ENCODE measurements at places on chromosomes 7 and 10.

DNA sequence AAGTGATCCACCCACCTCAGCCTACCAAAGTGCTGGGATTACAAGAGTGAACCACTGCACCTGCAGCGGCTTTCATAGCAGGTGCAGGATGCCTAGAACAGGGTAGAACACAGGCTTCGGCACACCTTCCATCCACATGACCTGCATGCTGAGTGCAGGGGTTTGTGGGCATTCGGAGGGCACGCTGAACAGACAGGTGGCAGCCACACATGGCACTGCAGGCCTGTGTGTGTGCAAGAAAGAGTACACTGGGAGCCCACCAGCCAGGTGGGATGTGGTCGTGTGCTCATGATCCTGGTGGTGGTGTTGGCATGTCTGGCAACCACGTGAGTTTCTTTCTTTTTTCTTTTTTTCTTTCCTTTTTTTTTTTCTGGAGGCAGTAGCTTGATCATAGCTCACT, 38.4 kb downstream of the GRID2IP start:
- no peak for DNase-seq

- DNase-seq: no peak
Measured at GRCh38 chr10:116183733-116184511, 89.1 kb downstream of the GFRA1 start.

GRCh38 chr10:3516234-3516922, 268.6 kb downstream of the KLF6 start:
- no peak for DNase-seq

DNA sequence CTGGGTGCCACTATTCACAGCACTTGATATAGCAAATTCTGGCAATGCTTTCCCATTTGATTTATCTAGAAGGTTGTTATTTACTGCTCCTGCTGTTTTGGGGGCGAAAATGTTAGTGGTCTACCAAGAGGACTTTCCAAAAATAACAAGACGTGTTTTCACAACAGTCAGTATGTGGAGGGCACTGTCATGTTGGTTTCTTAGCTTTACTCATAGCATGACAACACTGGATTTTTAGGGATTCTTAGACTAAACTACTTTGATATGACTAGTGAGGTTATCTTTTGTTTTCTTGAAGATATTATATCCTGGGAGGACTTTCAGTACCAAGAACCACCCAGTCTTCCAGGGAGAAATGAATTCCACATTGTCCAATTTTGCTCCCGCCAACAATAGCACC, 49.4 kb downstream of the NUDCD3 start:
- DNase-seq: no peak

DNA sequence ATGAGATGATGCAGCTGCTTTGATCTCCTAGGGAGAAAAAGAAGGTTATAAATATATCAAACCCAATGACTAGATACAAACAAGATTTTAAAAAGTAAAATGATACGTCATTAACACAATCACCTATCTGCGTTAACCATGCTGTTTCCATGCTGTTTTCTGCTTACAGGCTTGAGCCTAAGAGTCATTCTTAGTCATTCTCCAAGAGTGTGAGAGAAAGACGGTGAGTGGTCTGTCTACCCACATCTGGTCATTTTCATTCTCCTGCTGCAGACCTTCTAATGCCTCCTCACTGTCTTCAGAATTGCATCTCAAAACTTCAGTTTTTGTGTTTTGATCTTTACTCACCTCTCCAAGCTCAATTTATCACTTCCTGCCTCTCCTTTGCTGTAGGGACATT, 98.0 kb upstream of the ELMO1 start:
- DNase-seq: no peak

GRCh38 chr7:2558629-2559282, at the start of gene IQCE:
TSS of gene IQCE (plus strand) at chr7:2558979. CDS start at chr7:2559182, 203 bp downstream.
- DNase-seq: peak; percentile 81

GRCh38 chr7:72152161-72153131, 259.7 kb downstream of the CALN1 start:
- no peak for DNase-seq

DNA sequence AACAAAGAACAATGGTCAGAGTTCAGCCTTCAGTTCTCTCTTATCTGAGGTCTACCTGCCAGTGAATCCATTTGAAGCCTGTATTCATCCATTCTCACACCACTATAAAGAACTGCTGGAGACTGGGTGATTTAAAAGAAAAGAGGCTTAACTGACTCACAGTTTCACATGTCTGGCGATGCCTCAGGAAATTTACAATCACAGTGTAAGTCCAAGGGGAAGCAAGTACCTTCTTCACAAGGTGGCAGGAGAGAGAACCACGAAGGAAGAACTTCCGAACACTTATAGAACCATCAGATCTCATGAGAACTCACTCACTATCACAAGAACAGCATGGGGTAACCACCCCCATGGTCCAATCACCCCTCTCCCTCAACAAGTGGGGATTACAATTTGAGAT, 33.0 kb upstream of the SLC25A13 start:
- DNase-seq: no peak

- DNase-seq: no peak
Measured at GRCh38 chr10:24360282-24361127, 151.6 kb downstream of the KIAA1217 start.

- no peak for DNase-seq
Measured at GRCh38 chr10:125882596-125882995, 1.5 kb upstream of the DHX32 start.

- DNase-seq: no peak
Measured at GRCh38 chr10:76647301-76647700, 990.3 kb downstream of the KCNMA1 start.

GRCh38 chr10:18293536-18294510, 153.6 kb downstream of the CACNB2 start:
- no peak for DNase-seq

DNA sequence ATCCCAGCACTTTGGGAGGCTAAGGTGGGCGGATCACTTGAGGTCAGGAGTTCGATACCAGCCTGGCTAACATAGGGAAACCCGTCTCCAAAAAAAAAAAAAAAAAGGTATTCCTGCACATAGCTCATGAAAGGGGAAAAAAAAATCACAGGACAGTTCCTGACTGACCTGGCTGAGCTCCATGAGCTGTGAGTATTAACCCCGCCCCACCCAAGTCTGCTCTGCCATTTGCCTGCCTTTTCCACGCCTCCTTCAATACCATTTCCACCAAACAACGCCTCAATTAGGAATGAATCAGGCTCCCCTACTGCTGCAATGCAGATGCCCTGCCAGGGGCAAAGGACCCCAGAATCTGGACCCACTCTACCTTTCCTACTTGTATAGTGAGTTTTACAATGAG, 55.0 kb downstream of the PDIA4 start:
- DNase-seq: no peak

GRCh38 chr7:28575241-28575643, 162.9 kb downstream of the CREB5 start:
- DNase-seq: no peak

GRCh38 chr10:104540181-104540580, 100.9 kb upstream of the SORCS3 start:
- DNase-seq: no peak

GRCh38 chr10:100183481-100183880, 2.3 kb downstream of the ERLIN1 start:
- no peak for DNase-seq

DNA sequence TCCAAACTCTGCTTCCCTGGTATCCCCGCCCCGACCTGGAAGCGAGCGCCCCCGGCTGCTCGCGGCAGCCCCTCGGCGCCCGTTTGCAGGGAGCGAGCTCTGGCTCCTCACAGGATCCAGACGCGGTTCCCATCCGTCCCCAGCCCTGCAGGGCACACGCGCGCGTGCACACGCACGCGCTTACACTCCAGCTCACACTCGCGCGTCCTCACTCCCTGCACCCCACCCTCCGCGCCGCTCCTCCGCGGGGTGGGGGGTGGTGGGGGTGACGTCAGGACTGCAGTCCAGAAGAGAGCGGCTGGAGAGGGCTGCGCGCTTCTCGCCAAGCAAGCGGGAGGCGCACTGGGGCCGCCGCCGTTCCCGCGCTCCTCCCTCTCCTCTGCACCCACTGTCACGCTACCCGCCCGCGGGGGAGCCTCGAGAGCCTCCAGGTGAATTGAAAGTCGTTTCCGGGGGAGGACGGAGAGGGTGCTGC, 255.6 kb downstream of the OTUD1 start:
- no peak for DNase-seq

DNA sequence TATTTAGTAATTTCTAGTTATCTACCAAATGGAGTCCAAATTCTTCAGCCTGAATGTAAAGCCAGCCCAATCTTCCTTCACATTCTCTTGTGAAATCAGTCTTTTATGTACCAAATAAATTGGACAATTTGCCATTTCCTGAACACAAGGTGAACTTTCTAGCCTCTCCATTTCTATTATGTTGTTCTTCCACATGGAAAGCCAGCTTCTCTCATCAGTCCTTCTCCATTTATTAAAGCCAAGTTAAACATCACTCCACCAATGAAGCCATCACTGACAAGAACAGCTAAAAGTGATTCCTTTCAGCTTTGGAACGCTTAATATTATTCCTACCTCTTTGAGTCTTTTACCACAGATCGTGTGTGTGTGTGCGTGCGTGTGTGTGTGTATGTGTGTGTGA, 88.4 kb downstream of the VPS41 start:
- DNase-seq: no peak

DNA sequence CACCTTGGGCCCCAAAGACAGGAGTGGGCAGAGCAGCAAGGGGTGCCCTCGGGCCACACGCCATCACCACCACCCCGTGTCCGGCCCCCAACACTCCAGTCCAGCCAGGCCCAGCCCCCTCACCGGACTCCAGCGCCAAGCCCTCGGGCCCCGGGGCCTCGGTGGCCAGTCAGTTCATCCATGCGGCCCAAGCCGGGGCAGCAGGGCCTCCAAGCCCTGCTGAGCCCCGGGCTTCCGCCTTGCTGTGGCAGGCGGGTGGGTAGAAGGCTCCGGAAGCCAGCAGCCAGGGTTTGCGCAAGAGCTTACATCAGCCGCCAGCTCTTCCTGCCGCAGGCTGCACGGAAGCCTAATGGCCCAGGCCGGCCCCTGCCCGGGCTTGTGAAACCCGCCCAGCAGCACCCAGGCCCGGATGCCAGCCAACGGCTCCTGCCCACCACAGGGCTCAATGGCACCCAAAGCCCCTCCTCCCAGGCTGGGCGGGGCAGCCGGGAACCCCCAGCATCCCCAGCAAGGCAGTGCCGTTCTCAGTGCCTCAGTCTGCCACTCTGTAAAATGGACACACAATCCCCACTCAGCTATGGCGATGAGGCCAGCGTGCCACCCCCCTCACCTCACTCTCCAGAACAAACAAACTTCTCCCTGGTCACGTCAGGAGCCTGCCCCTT, 26.5 kb downstream of the TNRC18 start:
- peak; percentile 73 for DNase-seq

- no peak for DNase-seq
Measured at GRCh38 chr7:28165261-28165660, 15.3 kb downstream of the JAZF1 start.

All from NCI-H2107 (cell line).